GM19239 (cell line): ENCODE measurements at places on chromosomes 7 and 10.

GRCh38 chr10:110009736-110010475 is 2.1 kb downstream of the ADD3 start:
- no peak for DNase-seq

DNA sequence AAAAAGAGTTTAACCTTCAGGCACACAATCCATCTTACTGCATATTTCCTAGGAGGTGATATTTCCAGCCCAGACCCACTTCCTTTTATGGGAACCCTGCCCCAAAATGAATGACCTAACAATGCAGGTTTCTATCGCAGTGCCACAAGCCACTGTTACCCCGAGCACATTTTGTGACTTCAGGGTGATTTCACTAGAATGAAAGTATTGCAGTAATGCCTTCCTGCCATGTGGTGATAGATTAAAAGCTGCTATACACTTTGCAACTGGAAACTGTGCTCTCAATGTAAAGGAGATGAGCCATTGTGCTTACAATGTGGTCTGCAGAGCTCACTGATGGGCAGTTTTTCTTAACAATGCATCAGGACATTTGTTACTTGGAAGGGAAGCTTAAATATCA is 90.5 kb upstream of the RSU1 start:
- no peak for DNase-seq

GRCh38 chr10:110918643-110919348 is at the start of gene BBIP1:
Gene BBIP1 (minus strand): TSS chr10:110919180. CDS start chr10:110918157, 1,023 bp downstream.
- peak; percentile 71 for DNase-seq

- no peak for DNase-seq
Measured at GRCh38 chr7:113301141-113301540, 182.8 kb upstream of the SMIM30 start.

DNA sequence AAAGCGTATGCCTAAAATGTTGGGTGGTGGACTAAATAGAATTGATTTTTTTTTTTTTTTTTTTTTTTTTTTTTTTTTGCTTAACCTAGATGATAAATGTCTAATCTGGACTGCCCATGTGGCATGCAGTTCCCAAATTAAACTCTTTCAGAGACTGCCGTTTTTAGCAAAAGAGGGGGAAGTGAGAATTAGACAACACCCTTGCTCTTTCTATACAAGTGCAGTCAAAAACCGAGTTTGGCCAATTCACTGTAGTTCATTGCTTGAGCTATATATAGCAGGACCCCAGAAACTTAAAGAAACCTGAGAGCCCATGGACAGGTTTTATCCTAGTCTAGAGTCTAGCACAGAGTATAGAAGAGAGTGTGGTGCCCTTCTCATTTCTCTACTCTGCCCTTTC is 141.9 kb downstream of the GRM3 start:
- DNase-seq, result peak; percentile 8

DNA sequence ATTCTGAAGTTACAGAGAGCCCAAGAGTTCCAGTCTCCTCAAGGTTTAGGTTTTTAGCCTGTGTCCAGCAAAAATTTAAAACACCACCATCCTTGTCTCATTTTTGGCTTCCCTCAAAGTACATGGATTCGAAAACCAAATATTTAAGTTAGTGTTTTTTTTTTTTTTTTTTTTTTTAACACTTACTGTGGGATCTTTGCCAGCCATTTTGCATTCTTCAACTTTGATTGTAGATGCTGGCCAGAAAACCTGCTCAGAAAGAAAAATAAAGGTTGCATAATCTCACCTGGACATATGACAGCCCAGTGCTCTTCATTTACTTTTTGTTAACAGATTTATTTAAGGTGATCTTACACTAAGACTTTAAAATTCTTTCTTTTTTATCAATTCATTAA is 91.6 kb downstream of the SEMA3C start:
- no peak for DNase-seq

DNA sequence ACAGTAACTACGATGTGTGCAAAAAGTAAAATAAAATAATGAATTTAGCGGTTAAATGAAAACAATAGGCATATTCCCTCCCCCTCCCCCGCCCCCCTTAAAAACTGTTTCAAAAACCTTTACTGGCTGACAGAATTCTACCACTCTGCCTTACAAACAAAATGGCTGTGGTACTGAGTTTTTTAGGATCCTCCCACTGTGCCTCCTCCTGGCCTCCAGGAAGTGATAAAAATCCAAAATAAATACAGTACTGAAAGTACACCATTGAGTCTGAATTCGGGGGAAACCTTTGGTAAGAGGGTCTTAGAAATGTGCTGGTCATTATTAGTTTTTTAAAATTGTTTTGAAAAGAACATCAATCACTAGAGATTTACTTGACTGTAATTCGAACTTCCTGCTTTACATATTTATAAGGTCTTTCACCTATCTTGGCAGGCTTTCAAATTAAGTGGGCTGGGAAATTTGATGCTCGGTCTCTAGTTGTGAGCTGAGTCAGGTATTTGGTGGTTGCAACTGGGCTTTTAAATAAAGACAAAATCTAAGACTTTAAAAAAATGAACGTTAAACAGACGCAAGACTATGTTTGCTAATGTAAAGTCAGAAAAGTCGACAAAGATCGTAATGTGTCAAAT is 32.5 kb upstream of the EPC1 start:
- DNase-seq, result no peak

DNA sequence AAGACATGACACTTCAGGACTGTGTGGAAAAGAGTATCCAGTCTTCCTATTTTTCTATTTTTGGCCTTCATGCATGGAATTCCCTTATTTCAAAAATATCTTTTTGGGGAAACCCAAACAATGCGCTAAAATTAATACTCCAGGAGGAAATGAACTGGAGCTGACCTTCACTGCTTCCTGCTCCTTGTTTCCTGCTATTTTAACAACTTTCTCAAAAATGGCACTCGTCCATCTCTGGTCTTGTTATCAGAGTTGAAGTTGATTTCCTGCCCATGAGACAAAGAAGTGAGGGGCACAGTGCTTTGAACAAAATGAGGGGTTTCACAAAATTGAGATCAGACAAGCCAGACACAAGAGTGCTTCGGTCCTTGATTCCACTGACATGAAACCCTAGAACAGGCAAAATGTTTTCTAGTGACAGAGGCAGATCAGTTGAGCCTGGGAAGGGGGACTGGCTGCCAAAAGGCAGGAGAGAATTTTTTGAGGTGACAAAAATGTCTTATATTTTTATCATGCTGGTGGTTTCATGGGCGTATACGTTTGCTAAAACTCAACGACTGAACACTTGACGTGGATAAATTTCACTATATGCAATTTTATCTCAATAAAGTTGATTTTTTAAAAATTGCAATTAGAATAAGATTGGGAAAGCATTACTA is 193.2 kb downstream of the CREB5 start:
- no peak for DNase-seq

GRCh38 chr10:110629680-110630191 is 14.4 kb upstream of the RBM20 start:
- DNase-seq, result no peak

DNA sequence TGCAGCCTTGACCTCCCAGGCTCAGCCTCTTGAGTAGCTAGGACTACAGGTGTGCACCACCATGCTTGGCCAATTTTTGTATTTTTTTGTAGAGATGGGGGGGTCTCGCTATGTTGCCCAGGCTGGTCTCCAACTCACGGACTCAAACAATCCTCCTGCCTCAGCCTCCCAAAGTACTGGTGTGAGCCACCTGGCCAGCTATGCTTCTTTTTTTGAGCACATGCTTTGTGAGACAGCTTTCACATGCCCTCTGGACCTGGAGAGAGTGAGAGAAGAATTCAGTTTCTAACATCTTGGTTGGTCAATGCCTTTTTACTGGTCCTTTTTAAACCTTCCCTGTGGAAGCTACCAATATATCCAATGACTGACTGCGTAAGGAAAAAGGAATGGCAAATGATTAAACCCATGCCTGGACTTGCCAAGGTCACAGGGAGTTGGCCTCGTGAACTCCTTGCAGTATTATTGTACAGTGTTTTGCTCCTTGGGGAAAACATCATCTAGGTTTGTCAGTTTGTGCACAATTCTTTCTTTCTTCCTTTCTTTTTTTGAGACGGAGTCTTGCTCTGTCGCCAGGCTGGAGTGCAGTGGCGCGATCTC is 6.2 kb upstream of the FOXK1 start:
- DNase-seq, result no peak

DNA sequence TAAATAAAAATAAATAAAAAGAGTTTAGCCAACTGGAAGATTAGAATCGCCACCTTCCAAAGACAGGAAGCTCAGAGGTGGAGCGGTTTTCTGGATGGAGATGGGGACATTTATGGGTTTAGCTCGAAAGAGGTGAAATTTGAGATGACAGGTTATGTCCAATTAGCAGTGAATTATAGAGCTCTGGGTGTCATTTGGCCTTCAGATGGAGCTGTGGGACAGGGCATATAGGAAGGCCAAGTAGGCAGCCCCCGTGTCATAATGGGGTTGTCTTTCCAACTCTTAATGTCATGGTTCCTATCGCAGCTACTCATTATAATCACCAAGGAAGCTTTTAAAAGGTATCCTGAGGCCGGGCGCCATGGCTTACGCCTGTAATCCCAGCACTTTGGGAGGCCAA is 21.0 kb upstream of the EEPD1 start:
- no peak for DNase-seq

DNA sequence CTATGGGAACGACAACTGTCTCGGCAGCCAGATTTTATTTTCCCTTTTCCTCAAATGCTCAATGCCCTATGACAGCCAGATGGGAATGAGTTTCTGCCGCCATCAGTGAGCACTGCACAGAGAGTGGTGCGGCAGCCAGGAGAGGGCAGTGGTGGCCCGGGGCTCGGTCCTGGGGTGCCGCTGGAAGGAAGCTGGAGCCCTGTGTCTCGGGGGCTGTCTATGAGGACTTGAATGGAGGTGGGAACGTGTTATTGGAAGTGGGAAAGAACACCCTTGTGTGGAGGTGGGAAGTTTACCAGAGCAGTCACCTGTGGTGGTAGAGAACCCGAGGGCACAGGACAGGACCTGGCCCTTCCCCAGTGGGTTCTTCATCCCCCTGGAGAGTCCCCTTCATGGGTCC is 35.8 kb downstream of the JAKMIP3 start:
- no peak for DNase-seq

DNA sequence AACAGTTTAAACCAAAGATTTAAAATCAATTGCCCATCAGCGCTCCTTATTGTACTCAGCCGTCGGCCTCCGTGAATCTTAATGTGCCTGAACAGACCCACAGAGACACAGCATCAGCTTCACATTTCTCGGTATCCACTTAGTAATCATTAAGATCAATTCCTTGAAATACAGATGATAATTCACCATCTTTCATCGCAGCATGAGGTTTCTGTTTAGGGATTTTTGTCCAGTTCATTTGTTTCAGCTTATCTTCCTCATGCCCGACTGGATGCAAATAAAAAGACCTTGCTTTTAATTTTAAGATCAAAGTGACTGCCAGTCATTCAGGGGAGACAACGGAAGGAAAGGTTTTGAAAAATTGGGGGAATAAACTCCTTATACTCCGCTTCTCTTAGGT is 207.8 kb downstream of the WDR37 start:
- no peak for DNase-seq

GRCh38 chr7:90312745-90313144 is 8.4 kb downstream of the FAM237B start:
- DNase-seq, result no peak

DNA sequence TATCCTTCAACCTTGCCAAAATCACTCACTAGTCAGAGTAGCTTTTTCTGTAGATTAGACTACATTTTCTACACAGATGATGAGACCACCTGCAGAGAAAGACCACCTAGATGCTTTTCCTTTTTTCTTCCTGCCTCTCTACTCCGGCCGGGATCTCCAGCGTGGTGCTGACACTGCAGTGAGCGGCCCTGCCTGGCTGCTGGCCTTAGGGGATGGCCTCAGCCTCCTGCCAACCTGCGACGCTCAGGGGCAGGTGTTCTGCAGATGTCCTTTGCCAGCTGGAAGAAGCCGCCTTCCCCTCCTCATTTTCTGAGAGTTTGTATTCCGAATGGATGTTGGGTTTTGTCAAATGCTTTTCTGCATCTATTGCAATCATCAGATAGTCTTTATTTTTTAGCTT is 43.5 kb upstream of the NKX6-2 start:
- DNase-seq, result no peak

- DNase-seq, result no peak
Measured at GRCh38 chr10:132579027-132579859, 41.7 kb downstream of the INPP5A start.

DNA sequence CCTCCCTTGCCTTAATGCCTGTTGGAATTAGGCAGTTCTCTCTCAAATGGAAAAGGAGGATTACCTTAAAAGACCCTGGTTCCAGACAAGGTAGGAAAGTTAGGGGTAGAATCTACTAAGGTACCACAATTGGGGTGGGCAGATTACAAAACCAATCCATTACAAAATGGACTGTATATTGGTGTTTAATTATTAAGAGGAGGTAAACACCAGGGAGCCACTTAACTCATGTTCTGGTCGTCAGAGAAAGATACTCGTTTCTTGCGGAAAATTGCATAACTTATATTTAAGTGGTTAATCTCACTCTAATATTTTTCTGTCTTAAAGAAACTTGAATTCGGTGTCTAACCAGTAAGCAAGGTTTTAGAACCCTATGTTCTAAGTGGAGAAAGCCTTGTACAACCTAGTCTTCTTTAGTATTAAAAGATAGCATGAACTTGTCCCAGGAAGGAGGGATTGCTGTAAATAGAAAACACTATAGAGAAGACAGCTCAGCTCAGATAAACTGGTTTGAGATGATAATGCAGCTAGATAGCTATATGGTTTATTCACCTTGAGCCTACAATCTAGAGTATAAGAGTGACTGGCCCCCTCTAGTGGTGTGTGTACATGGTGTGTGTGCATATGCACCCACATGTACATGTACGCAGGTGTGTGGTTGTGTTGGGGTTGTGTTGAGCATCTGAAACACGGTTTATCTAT is 58.0 kb upstream of the STRIP2 start:
- DNase-seq, result no peak

DNA sequence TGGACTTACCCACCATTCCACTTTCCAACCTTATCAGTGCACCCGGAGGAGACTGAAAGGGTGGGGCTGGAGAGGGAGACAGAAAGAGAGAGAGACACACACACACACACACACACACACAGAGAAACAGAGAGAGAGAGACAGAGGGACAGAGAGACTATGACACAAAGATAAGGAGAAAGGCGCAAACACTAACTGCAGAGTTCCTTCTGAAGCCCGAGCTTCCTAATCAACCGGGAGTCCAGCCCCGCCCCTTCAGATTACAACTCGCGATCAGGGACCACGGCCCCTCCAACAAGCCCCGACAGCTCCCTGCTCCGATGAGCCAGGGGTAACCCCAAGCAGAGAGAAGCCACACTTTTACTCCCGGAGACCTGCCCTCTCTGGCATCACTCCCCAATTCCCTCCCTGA is 499 bp downstream of the GAL3ST4 start:
- no peak for DNase-seq

GRCh38 chr10:84214612-84215235 is 10.6 kb downstream of the LRIT2 start:
- peak; percentile 58 for DNase-seq
